NCI-H524 (cell line): ENCODE measurements at places on chromosomes 11 and 22.

GRCh38 chr11:76629853-76630599 is 40.5 kb downstream of the LRRC32 start:
- no peak for DNase-seq

DNA sequence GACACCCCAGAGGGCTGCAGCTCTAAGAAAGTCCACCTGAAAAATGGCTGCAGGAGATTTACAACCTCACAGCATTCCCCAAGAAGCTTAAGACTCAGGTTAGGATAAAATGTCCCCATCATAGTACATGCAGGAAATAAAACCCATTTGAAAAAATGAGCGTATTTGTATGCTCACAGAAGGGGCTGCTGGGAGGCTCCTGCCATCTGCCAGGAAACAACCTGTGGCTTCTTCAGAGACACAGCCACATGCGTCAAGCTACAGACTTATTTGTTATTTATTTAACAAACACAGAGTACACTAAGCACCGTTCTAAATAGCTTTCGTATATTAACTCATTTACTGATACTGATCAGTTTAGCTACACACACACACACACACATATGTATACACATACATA is 73.4 kb downstream of the FEZ1 start:
- DNase-seq: no peak

DNA sequence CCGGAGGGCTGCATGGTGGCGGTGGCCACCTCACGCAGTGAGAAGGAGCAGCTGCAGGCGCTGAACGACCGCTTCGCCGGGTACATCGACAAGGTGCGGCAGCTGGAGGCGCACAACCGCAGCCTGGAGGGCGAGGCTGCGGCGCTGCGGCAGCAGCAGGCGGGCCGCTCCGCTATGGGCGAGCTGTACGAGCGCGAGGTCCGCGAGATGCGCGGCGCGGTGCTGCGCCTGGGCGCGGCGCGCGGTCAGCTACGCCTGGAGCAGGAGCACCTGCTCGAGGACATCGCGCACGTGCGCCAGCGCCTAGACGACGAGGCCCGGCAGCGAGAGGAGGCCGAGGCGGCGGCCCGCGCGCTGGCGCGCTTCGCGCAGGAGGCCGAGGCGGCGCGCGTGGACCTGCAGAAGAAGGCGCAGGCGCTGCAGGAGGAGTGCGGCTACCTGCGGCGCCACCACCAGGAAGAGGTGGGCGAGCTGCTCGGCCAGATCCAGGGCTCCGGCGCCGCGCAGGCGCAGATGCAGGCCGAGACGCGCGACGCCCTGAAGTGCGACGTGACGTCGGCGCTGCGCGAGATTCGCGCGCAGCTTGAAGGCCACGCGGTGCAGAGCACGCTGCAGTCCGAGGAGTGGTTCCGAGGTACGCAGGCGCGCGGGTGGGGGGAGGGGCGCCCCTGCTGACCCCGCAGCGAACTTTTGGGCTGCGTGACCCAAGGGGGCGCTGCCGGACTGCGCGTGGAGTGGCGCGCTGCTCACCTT is 670 bp downstream of the NEFH start:
- no peak for DNase-seq

DNA sequence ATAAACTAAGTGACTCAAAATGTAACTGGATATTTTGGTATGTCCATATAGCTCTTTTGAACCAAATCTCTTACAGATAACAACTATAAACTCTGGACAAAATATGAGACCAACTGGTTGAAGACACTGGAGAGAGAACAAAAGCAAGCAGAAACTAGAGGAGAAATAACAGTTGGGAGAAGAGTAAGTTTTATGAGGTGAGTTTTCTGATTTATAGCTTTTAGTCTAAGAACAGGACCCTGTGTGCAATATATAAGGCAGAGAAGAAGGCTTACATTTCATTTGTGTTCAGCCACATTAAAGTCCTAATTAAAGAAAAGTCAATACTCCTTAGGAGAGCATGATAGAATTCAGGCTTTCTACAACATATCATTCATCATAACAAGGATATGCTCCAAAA is 71.0 kb upstream of the AMOTL1 start:
- DNase-seq: no peak

DNA sequence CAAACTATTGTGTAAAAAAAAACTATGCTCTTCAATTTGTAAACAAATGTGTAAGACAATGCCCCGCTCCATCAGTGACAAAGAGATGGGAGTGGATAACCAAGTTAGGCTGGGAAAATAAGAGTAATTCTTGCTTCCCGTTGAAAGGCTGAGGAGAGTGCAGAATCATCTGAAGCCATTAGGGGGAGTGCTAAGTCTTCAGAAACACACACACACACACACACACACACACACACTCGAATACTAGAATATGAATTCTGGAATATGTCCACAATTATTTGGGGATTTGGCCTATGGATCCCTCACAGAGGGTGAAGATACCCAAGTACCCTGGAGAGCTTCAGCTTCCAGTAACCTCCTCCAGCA is 27.8 kb upstream of the ROBO3 start:
- DNase-seq: peak; percentile 85

- DNase-seq: no peak
Observed at GRCh38 chr22:32421484-32421883, 9.4 kb upstream of the RTCB start.

GRCh38 chr22:25167834-25168601 is 31.6 kb upstream of the CRYBB3 start:
- DNase-seq: no peak
